ENCODE measurements at places on chromosomes 12 and 14.

GRCh38 chr12:2354151-2354991 is 301.6 kb downstream of the CACNA1C start:
- DNase-seq = no peak

GRCh38 chr12:55673638-55674037 is 34.1 kb downstream of the ITGA7 start:
- DNase-seq = no peak

GRCh38 chr14:69580009-69580577 is 5.4 kb upstream of the CCDC177 start:
- no peak for DNase-seq

GRCh38 chr12:105014603-105015002 is 28.5 kb downstream of the NOPCHAP1 start:
- no peak for DNase-seq

DNA sequence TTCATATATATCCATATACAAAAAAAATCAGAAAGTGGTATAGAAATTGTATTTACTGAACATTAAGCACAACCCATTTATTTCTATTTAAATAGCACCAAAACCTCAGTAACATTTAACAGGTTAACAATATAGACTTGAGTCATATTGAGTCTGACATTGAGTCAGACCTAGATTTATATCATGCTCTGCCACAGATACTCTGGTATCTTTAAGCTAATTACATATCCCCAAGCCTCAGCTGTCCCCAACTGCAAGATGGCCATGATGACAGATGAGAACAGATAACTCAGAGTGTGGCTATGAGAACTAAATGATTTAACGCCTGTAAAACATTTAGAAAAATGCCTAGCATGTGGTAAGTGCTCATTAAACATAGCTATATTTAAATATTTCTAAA is 40.3 kb downstream of the IFNG start:
- no peak for DNase-seq

DNA sequence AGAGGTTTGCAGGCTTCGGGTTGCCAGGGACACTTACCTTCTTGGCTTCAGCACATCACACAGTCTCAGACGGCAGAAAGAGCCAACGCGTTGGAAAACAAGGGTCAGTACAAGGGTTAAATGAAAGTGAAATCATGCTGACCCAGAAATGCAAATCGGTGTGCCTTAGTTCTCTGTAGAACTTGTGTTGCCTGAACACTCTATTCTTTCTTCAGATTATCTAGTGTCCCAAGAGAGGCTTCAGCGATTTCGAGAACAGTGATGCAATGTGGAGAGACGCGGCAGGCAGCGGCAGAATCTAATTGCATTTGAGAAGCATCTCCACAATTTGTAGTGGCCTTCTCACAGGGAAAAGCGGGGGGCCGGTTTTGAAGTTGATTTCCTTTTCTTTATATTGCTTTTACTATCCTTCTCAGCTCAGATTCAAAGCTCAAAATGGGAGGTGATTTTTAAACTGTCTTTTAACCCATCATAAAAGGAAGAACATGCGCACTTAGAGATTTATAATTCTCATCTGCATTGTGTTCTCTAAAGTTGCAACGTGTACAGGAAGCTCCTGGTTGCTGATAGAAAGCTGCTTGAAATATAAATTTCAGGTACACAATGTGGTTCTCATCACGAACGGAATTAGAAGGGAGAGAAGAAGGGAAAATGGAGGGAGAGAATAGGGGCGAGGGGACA is 67.8 kb upstream of the EGLN3 start:
- no peak for DNase-seq

Measured in effector CD4-positive, alpha-beta T cell (primary cell).